ENCODE measurements at places on chromosomes 6 and 20.

GRCh38 chr6:45486736-45487135, 109.0 kb upstream of the SUPT3H start:
- DNase-seq, result no peak

DNA sequence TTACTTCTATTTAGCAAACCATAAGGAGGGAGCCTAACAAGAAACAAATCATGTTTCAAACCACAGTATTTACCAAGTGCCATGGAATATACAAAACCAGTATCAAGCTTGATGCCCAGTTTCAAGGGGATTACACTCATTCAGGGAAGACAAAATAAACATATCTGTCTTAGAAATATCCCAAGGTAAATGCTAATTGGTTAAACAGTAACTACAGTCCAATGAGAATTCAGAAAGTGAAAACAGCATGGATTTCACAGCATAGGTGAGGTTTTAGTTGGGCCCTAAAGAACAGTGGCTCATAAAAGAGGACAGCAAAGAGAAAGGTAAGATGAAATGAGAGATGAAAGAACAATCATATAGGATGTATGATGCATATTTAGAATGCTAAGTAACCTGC, 110.3 kb downstream of the CHD6 start:
- DNase-seq, result no peak

GRCh38 chr6:140380427-140381218, 1006.2 kb upstream of the CITED2 start:
- DNase-seq, result no peak

- no peak for DNase-seq
Observed at GRCh38 chr6:125361868-125362267, 60.1 kb upstream of the HDDC2 start.

DNA sequence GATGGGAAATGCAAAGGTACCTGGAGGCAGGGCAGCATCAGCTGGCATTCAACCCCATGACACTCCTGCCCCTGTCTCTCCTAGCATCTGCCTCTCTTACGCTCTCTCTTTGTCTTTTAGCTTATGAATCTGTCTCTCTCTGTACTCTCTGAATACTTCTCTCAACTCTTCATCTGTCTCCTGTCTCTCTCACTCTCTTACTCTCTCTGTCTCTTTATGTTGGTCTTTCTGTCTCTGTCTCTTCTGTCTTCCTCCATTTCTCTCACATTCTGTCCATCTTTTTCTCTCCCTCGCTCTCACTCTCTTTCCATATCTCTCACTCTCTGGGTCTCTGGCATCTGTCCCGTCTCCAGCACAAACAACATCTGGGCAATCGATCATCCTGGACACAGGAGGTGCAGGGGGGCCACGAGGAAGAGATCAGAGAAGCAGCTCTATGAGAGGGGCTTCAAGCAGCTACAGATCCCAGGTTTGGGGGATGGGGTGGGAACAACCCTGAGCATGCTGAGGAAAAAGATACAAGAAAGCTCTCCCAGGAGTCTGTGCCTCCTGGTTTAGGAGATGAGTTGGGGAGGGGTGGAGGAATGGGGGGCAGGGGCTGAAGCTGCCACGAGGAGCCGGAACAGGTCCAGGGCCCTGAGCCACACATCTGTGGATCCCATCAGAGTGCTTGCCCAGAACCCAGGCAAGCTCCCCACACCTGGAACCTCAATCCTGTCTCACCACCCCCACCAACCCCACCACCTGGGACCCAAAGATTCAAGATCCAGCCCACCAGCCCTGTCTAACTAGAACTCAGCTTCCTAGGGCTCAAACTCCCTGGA, 2.4 kb downstream of the COL11A2 start:
- DNase-seq, result no peak

- DNase-seq, result no peak
Observed at GRCh38 chr20:44398335-44398734, 42.8 kb downstream of the HNF4A start.
